ENCODE measurements at places on chromosomes 16 and 17.

DNA sequence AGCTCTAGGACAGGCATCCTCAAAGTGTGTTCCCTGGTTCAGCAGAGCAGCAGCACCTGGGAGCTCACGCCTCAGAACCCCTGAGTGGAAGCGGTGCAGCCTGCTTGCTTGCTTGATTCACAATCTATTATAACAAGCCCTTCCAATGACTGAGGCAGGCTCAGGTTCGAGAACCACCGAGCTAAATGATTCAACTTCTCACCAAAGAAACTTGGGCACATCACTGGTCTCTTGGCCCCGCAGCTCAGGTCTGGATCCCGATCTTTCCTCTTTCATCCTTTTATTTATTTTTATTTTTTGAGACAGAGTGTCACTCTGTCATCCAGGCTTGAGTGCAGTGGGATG lies 24.5 kb downstream of the CLUH start:
- no peak for DNase-seq

DNA sequence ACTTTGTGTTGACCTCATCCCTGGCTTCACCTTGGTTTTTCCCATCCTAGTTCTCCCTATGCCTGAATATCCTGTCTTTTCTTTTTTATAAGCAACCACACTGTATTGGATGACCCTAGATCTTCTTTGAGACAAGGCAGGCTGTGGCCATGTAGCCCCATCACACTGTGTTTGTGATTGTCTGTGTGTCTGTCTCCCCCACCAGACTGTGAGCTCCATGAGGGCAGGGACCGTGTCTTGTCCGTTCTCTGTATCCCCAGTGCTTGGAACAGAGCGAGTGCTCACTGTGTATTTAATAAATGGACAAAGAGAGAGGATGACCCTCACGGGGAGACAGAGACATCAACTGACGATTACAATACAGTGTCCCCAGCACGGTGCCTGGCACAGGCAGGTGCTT lies 7.1 kb downstream of the SLC25A39 start:
- DNase-seq: no peak

DNA sequence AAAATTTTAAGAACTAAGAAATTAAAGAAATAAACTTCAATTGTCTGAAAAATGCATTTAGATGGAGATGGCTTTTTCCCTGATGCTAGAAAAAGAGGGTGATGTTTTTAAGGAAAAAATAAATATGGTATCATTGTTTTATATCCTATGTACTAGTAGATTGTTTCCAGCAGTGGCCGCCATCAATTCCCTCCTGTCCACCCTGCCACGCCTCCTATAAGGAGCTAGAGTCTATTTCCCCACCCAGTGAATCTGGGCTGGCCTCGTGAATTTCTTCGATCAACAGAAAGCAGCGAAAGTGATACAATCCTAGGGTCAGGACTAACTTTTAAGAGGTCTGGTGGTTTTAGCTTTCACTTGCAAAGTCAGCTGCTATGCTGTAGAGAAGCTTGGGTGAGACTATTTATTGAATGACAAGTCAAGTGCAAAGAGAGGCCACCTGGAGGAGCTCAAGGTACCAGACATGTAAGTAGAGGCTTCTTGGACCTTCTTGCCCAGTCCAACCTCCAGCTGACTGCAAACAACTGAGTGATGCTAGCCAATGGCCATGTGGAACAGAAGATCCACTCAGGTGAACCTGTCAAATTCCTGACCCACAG lies 80.9 kb upstream of the MTMR4 start:
- no peak for DNase-seq

DNA sequence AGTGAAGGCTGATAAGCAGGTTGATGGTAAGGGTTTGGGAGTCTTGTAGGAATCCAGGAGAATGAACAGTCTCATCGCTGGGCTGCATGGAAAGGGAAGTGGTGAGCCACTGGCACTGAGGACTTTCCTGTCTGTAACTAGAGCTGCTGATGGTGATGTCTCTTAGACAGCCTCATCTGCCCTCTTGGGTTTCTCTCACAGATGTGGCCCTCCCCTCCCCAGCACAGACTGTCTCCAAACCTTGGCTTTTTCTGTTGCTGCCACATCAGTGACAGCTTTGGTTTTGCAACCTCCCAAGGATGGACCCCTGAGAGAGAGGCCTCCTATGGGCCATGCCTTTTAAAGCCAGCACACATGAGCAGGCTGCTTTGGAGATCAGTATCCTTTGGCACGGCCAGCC lies 16.9 kb downstream of the PLCG2 start:
- DNase-seq: no peak

- DNase-seq: no peak
Observed at GRCh38 chr16:26765087-26765486, 301.6 kb upstream of the C16orf82 start.

Data from CD8-positive, alpha-beta memory T cell (primary cell).